ENCODE measurements at places on chromosomes 16 and 17.

- DNase-seq = no peak
These were observed 180.1 kb downstream of the HS3ST3A1 start for GRCh38 chr17:13421581-13422130.

DNA sequence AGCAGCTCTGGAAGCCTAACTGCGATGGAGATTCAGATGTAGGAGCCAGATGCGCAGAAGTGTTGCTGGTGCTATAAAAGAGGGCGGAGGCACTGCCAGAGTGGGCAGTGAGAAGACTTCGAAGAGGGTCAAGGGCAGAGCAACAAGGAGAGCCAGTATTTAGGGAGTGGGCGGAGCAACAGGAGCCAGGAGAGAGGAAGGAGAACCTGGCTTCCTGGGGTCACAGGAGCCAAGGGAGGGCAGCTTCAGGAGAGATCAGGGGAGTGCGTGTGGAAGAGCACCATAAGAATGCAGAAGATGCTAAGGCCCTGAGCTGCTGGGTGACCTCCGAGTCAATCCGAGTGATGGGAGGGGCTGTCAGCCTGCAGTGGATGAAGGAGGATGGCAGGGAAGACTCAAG, 14.4 kb upstream of the MRPS23 start:
- no peak for DNase-seq

GRCh38 chr17:57900991-57901743, 51.3 kb upstream of the MRPS23 start:
- no peak for DNase-seq

GRCh38 chr17:50027881-50028735, 27.8 kb upstream of the ITGA3 start:
- no peak for DNase-seq

DNA sequence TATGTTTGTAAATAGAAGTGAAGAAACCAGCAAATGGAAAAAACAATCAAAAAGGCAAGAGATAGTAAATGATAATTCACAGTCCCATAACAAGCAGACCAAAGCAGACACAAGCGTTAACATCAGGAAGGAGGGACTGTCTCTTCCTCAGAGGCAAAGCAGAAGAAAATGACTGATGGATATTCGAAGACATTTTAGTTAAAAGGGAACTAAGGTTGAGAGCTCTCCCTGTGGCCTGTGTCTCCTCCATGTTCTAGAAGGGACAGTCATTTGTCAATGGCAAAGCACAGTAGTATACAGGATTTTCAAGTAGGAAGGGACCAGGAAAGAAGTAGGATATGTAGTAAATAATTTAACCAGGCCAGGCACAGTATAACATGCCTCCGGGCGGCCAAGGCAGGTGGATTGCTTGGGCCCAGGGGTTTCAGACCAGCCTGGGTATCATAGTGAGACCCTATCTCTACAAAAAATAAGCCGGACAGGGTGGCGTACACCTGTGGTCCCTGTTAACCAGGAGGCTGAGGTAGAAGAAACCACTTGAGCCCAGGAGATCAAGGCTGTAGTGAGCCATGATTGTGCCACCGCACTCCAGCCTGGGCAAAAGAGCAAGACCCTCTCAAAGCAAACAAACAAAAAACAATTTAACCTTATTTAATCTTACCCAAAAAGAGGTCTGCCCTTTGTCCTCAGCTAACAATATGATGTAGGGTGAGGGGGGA, 3.7 kb downstream of the ZDHHC7 start:
- DNase-seq = no peak

DNA sequence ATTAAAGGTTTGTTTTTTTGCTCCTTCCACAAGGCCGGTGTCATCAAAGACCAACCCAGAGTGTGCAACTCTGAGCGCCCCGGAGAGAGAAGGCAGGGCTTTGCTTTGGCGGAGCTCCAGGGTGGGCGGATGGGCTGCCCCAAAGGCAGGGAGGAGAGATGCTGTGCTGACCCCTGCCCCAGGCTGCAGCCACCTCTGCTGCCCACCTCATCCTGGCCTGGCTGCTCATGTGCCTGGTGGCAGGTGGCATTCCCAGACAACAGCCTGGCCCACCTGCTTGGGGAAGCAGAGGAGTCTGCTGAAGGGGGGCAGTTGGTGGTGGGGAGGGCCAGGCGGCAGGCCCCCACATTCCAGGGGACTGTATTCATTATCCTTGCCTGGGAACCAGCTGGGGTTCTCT, 122.1 kb downstream of the SDK2 start:
- DNase-seq = no peak

Data from germinal center (tissue), 1 donor.